Fibroblast of skin of right quadriceps (primary cell): ENCODE measurements at places on chromosomes 5 and 9.

- DNase-seq, result peak; percentile 60
These were observed 20.0 kb downstream of the APC start for GRCh38 chr5:112757468-112758208.

GRCh38 chr5:173327084-173327947, 898 bp downstream of the STC2 start:
- peak; percentile 56 for DNase-seq

GRCh38 chr5:111967463-111967862, 210.5 kb upstream of the NREP start:
- no peak for DNase-seq

- no peak for DNase-seq
These were observed 70.2 kb upstream of the TLE4 start for GRCh38 chr9:79501546-79501945.

- DNase-seq, result peak; percentile 69
These were observed 954.7 kb upstream of the ARRDC3 start for GRCh38 chr5:92337772-92338234.
